Adrenal gland (tissue), 19 donors: ENCODE measurements at places on chromosomes 7 and 10. TPM values are rescaled to one million over a fixed set of nuclear protein-coding genes. Genes with fewer than 3 reads are reported as not detected.

Gene STK17A
- total RNA-seq, result 38.8 TPM

Gene C7orf33
- total RNA-seq, result not detected

Gene ASB13
- 38.3 TPM for total RNA-seq

Gene PAPOLB
- not detected for total RNA-seq

Gene GPR141
- total RNA-seq, result 0.45 TPM

Gene RASSF4
- total RNA-seq, result 23.8 TPM

Gene MMD2
- total RNA-seq, result not detected

Gene TRIM50
- total RNA-seq, result 1.6 TPM

Gene PCGF5
- total RNA-seq, result 51.0 TPM

Gene AKR1C2
- 10.8 TPM for total RNA-seq

Gene STOX1
- total RNA-seq, result 10.6 TPM

Gene SPDYE1
- total RNA-seq, result not detected

Gene MCM10
- total RNA-seq, result 0.52 TPM

Gene KCNH2
- 4.7 TPM for total RNA-seq

Gene TNS3
- total RNA-seq, result 133 TPM

Gene IFIT3
- total RNA-seq, result 26.4 TPM

Gene OR2A42
- not detected for total RNA-seq

Gene TMEM236
- 0.24 TPM for total RNA-seq

Gene CALU
- 153 TPM for total RNA-seq
